NCI-H1105 treated with DMSO at 0.1 percent for 48 hours (cell line): ENCODE measurements at places on chromosomes 2 and 18.

GRCh38 chr2:17934721-17935120 lies 56.3 kb downstream of the KCNS3 start:
- no peak for DNase-seq

DNA sequence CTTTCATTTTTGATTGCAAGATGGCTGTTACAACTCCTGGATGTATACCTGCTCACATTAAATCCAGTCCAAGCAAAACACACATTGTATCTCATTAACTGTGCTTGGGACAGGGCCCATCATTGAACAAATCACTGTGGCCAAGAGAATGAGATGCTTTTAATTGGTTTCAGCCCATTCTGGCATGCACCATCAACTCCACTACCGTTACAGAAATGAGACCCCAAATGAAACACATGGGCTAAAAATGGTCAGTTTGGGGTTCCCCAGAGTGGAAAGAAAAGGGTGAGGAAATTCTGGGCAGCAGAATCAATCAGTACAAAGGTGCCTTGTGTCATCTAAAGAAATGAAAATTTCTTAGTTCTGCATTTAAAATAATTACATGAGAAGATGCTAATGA lies 52.7 kb downstream of the FAM171B start:
- no peak for DNase-seq

DNA sequence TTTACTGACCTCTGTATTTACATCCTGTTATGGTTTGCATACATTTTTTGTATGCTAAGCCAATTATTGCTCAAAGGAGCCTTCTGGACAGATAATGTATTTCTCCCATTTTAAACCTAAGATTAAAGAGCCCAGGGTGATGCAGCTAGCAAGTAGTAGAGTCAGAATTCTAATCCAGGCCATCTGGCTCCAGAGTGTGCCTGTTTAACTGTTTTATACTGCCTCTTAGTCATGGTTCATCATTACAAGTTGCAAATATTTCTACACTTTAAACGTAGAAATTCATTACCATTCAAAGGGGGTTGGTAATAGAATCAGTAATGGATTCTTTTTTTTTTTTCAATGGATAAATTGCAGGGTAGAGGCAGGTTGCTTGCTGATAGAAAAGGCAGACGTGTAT lies 52.4 kb downstream of the EPC2 start:
- no peak for DNase-seq

- no peak for DNase-seq
These were observed 163.9 kb upstream of the ID2 start for GRCh38 chr2:8517850-8518498.

GRCh38 chr18:21851327-21851961 lies 110.9 kb downstream of the MIB1 start:
- peak; percentile 18 for DNase-seq

- DNase-seq, result peak; percentile 90
These were observed 129.7 kb upstream of the MGAT5 start for GRCh38 chr2:134124047-134124753.
